ENCODE measurements at places on chromosomes 11 and 22. TPM values are rescaled to one million over a fixed set of nuclear protein-coding genes. Genes with fewer than 3 reads are reported as not detected.
A peak's percentile ranks its signal among the peaks of the same experiment; 100 is the strongest.

GRCh38 chr22:17132112-17132511, 11.0 kb upstream of the TMEM121B start:
- no peak for DNase-seq

C11orf52 gene
- 0.32 TPM for polyA plus RNA-seq

GRCh38 chr11:122807731-122808477, 30.4 kb upstream of the CRTAM start:
- peak; percentile 77 for DNase-seq

GRCh38 chr11:115153135-115153534, 351.1 kb downstream of the CADM1 start:
- DNase-seq: peak; percentile 38

OR8A1 gene
- not detected for polyA plus RNA-seq

DNA sequence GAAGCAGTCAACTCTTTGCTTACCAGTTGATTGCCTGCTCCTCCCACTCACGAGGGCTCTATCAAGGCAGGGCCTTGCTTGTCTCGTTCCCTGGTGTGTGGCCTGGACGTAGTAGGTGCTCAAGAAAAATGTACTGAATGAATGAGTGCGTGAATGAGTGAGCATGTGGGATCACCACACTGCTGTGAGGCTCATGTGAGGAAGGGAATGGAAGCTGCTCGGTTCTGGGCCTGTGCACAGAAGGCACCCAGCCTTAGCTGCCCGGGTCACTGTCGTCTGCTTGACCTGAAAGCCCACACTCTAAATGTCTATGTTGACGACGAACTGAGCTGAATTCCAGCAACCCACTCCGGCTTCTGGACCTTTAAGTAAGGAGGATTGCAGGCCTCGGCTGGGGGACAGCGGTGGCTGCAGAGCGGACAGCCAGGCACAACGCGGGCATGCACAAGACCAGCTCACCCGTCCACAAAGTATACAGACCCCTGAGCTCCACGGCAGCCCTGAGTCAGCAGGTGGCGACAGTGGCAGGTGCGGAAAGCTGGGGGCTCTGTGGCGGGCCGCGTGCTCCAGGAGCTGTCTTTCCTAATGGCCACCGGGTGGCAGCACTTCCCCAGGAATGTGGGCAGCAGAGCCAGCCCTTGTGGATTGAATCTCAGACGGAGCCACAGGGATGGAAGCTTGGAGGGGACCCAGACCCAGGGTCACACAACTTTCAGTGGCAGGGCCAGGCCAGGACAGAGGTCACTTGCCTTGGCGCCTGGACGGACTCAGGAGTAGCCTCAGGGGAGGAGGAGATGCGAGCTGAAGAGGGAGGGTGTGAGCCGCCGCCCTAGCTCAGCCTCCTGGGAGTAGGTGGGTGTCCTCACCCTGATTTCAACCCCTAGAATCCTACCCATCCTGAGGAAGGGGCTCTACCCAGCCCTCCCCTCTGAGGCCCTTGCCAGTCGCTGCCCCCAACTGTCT, 5.0 kb upstream of the PICK1 start:
- peak; percentile 69 for DNase-seq
